Omental fat pad (tissue), 4 donors: ENCODE measurements at places on chromosomes 16 and 17.

GRCh38 chr17:9116861-9117568 is 95.7 kb downstream of the NTN1 start:
- DNase-seq: no peak

DNA sequence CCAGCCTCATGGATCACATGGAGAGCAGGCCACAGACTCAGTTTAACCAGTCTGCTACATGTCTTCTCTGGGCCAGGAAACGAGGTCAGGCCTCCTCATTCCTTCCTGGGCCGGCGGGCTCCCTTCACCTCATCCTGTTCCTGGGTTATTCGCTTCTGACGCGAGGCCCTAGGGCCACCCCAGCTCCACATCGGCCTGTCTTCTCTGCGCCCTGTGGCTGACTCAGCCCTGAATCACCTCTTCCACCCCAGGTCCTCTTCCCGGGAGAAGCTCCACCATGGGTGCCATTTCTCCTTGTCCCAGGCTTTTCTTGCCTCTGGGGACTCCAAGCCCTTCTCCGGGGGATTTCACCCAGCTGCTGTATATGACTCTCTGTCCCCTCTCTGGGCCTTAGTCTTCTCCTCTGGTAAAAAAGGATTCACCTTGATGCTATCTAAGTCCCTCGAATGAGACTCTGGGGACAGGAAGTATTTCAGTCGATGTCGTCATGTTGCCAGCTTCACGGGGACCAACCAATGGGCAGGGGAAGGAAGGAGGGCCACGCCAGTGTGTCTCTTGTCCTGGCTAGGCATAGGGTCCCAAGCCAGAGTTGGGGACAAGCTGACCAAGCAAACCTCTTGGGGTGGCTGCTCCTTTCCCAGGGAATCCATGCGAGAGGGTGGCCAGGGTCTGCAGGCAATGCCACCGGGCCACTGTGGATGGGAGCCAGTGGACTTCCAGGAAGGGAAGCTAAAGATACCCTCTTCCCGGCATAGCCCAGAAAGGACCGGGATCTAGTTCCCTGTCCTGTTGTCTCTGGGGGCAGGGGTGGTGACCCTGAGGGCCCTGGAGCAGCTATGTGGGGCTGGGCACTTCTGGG is 58.7 kb downstream of the SOCS3 start:
- DNase-seq: no peak

DNA sequence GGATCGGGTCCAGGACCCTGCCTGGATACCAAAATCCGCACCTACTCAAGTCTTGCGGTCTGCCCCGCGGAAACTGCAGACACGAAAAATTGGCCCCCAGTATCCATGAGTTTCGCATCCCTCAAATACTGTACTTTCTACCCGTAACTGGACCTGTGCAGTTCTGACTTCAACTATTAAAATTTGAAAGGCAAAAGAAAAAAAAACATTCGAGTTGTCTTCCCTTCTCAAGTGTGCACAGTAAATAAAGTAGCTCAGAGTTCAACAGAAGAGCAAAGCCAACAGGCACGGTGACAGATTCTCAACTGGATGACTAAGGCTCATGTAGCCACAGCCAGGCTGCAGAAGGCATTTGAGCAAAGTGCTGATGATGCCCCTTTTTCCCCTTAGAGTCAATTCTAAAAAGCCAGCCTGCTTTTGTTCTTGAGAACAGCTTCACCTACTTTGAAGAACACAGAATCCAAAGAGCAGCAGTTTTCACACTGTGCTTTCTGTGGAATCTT is 32.5 kb downstream of the MARF1 start:
- no peak for DNase-seq

- no peak for DNase-seq
These were observed 84.4 kb upstream of the XYLT1 start for GRCh38 chr16:17555176-17555575.

DNA sequence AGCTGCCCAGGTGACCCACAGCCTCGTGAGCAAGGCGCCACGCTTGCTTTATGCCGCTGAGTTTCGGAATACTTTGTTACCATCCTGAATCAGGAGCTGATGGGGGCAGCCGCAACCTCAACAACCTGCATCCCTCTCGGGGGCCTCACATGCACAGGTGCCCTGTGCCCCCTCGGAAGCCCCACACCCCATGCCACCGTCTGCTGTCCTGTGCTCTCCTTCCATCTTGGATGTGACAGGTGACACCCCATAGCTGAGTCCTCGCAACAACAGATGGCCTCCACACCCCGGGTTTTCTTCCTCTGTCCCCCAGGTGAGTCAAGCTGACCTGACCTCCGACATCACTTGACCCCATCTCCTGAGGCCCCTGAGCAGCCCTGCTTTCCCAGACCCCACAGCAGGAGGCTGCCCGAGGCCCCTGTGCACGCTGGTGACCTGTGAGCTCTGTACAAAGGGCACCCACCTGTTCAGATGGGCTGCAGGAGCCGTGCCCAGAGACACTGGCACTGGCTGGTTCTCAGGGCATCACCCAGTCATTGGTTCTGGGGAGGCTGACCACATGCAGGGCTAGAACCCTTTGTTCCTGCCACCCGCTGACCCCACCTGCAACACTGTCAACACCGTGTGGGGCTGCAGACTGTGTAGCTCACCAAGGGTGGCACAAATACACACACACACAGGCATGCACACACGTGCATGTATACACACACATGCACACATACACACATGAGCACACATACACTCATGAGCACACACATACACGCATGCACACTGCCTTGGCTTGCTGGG is 57.7 kb downstream of the RMI2 start:
- DNase-seq: no peak

DNA sequence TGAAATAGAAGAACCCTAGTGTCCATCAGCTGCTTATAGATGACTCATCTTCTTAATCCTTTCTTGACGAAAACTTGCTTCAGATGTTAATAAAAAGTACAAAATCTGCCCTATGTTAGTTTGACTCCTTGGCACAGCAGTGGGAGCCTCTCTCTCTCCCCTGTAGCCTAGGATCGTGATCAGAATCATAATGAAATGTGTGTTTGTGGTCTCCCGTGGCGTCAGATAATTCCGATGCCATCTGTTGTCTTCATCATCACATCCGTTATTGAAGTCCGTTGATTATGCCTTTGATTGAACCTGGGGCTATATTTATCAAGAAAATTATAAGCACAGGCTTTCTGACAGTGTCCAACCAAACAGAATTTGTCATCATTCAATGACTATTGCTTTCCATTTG is 102.5 kb downstream of the BMERB1 start:
- no peak for DNase-seq

- no peak for DNase-seq
These were observed 898 bp downstream of the CAPNS2 start for GRCh38 chr16:55567382-55567781.

DNA sequence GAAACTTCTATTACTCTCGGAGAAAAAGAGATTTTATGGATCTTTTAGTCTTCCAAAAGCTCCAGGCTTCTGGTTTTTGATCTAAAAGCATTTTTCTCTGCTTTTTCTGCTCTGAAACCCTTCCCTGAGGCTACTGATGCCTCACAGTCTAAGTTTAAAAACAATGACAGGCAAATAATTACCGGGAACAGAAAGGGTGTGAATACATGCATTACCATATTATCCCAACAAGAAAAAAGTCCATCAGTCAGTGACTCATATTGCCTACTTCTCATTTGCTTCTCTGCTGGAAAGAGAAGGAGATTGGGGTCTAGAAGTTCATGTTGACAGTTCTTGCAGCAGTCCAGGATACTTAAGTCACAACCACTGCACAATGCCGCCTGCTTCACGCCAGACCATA is 482.9 kb upstream of the C16orf82 start:
- DNase-seq: no peak

GRCh38 chr17:43577664-43578403 is 31.7 kb upstream of the ETV4 start:
- no peak for DNase-seq

GRCh38 chr17:29195465-29196081 is 15.4 kb upstream of the MYO18A start:
- no peak for DNase-seq

GRCh38 chr17:4739122-4740024 is at the start of the genes CXCL16 and ZMYND15:
CXCL16 (minus strand) TSS chr17:4739928; CDS start chr17:4739339, 589 bp downstream.
ZMYND15 (plus strand) TSS chr17:4739833; CDS start chr17:4740549, 716 bp downstream.
- peak; percentile 36 for DNase-seq

- peak; percentile 90 for DNase-seq
These were observed at the start of gene TAF1C for GRCh38 chr16:84186685-84187437. TAF1C (minus strand) TSS chr16:84187057; CDS start chr16:84184988, 2,069 bp downstream.

DNA sequence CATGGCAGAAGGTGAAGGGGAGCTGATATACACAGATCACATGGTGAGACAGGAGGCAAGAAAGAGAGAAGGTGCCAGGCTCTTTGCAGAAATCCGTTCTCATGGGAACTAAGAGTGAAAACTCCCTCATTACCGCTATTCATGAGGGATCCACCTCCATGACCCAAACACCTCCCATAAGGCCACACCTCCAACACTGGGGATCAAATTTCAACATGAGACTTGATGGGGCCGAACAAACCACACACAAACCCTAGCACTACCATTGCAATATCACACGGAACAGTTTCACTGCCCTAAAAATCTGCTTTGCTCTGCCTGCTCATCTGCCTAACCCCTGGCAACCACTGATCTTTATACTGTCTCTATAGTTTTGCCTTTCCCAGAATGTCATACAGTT is 34.8 kb downstream of the C17orf67 start:
- DNase-seq: no peak

DNA sequence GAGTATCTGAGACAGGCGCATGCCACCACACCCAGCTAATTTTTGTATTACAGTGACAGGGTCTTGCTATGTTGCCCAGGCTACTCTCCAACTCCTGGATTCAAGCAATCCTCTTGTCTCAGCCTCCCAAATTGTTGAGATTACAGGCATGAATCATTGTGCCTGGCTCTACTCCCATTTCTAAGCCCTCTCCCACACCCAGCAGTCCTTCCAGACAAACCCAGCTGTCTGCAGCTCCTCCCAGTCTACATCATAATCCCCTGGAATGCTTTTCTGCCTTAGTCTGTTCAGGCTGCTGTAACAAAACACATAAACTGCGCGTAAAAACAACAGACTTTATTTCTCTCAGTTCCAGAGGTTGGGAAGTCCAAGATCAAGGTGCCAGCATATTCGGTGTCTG is 144.5 kb downstream of the GRIN2A start:
- DNase-seq: no peak

- no peak for DNase-seq
These were observed 56.0 kb downstream of the CLUH start for GRCh38 chr17:2655546-2655945.
